ENCODE measurements at places on chromosomes 13 and 19.

GRCh38 chr13:95741584-95742563 is 64.9 kb downstream of the DNAJC3 start:
- no peak for DNase-seq

- DNase-seq = no peak
Measured at GRCh38 chr19:49387936-49388372, at the start of gene KASH5. Gene KASH5, plus strand, starts transcription at chr19:49388249. Its CDS starts 2,635 bp downstream, at chr19:49390884.

DNA sequence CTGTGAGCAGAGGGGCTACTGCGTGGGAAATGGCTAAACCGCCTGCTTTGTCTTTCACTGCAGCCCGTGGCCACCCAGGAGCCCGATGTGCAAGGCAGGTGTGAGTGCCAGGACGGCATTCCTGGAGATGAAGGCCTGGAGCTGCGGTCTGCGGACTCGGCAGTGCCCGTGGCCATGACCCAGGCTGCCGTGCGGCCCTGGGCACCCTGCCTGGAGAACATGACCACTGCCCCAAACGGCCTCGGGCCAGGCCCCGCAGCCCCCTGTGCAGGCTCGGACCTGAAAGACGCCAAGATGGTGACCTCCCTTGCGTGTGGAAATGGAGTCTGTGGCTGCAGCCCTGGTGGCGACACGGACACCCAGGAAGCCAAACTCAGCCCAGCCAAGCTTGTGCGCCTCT is 62.2 kb downstream of the SPATA13 start:
- DNase-seq = no peak

- DNase-seq = peak; percentile 90
Measured at GRCh38 chr19:49680421-49681351, 3.6 kb downstream of the PRMT1 start.

GRCh38 chr19:38915329-38916321 is 3.6 kb upstream of the CCER2 start:
- DNase-seq = no peak

DNA sequence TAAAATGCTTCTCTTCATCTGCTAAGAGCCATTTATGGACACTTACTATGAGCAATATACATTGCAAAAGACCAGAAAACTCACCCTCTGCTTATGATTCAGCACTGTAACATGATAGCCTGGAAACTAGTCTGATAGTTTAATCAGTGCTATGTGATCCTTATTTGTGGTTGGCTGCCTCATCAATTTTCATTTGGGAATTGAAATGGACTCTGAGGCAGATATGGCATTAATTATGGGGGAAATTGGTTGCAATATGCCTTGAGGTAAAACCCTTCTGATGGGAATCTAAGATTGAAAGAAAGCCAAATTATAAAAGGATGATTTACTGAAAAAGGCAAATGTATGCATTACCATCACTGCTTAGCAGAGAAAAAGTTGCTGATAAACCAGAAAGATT is 33.5 kb downstream of the FAM216B start:
- peak; percentile 80 for DNase-seq

DNA sequence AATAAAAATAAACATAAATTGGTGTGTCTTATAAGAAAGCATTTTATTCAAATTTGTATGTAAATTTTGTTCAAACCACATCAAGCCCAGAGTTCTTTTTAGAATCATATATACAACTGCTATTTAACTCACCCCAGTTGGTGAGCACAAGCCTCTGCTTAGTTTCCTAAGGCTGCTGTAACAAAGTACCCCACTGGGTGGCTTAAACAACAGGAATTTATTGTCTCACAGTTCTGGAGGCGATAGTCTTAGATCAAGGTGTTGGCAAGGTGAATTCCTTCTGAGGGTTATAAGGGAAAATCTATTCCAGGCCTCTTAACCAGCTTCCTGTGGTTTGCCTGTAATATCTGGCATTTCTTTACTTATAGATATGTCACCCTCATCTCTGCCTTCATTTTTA is 1133.5 kb downstream of the OLFM4 start:
- no peak for DNase-seq

- peak; percentile 44 for DNase-seq
Measured at GRCh38 chr19:45340232-45340898, at the start of gene KLC3. Gene KLC3, plus strand, starts transcription at chr19:45340750. Its CDS starts 4,792 bp downstream, at chr19:45345542.

DNA sequence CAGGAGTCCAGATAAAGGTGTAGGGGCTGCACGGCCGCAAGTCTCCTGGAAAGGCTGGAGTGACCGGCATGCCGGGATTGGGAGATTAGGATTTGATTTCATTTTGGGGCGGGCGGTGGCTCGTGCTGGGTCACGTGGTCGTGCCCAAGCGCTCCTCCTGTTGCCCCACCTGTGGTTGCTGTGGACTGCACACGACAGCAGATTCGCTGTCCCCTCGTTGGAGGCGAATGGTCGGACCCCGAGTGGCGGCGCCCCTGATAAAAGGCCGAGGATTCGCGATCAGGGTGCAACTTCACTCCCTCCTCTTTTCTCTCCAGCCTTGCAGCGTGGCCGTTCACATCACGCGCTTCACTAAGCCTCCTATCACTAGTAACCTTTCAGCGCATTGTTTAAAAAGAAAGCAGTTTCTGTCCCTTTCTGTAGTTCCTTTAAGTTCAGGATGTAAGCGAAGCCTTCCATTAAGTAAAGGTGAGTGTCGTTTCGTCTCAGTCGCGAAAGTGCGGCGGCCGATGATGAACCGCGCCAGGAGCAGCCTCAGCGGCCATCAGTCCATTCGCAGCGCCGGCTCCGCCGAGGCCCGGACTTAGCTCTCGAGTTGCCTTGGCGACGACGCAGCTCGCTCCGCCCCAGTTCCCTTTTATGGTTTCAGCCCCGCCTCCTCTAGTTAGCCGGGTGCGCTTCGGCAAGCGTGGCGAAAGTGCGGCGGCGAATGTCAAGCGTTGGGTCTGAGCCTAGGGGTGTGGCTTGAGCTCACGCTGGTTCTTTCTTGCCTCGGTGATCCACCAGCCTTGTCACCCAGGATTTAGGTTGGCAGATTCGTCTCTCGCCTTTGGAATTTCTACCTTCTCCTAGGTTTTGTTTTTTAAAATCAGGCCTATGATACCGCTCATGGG is 1.7 kb upstream of the PPP1R37 start:
- DNase-seq = peak; percentile 97

GRCh38 chr13:31946091-31946770 is 85.3 kb upstream of the FRY start:
- DNase-seq = peak; percentile 34

GRCh38 chr19:16349551-16350152 is 25.0 kb downstream of the KLF2 start:
- no peak for DNase-seq

- no peak for DNase-seq
Measured at GRCh38 chr13:113670541-113670940, 3.5 kb downstream of the GRK1 start.
